ENCODE measurements at places on chromosomes 7 and 10.

DNA sequence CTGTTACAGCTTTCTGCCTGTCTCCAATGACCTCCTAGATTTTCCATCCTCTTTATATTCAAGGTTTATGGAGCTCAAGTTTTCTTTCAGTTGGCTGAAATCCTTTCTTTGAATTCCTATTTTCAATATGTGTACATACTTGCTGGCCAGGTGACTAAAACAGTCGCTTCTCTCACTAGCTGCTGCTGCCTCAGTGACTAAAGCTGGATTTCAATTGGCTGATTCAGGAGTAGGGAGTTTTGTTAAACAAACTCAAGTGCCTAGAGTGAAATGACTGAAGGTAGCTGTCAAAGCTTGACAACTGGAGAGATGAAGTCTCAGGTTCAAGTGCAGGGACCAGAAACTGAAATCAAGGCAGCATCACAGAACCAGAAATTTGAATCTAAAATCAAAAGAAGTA lies 6.7 kb upstream of the POLR1F start:
- DNase-seq = no peak
- H3K4me1 ChIP-seq = no peaks in the 10 kb centered on the region
- H3K4me3 ChIP-seq = no peak overlapping the region
- H3K36me3 ChIP-seq = no peaks in the 10 kb centered on the region
- no peaks in the 10 kb centered on the region for H3K27me3 ChIP-seq

DNA sequence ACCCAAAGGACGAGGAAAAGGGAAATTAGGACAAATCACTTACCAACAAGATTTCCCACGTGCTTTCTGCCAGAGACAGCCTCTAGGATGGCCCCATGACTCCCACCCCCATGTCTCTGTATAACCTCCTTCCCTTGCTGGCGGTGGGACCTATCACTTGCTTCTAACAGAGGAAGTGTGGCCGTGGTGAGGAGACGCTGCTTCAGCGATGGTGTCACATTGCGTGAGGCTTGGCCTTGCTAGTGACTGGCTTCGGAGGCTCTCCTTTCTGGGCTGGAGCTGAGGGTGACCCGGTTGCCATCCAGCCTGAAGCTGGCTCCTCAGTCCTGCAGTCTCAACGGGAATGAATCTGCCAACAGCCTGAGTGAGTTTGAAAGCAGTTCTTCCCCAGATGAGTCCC lies 123.7 kb downstream of the ANLN start:
- no peak overlapping the region for H3K4me3 ChIP-seq
- H3K27me3 ChIP-seq = peaks cover 42% of the 10 kb centered on the region
- no peak overlapping the region for H3K27ac ChIP-seq
- H3K4me1 ChIP-seq = no peaks in the 10 kb centered on the region
- no peaks in the 10 kb centered on the region for H3K36me3 ChIP-seq

DNA sequence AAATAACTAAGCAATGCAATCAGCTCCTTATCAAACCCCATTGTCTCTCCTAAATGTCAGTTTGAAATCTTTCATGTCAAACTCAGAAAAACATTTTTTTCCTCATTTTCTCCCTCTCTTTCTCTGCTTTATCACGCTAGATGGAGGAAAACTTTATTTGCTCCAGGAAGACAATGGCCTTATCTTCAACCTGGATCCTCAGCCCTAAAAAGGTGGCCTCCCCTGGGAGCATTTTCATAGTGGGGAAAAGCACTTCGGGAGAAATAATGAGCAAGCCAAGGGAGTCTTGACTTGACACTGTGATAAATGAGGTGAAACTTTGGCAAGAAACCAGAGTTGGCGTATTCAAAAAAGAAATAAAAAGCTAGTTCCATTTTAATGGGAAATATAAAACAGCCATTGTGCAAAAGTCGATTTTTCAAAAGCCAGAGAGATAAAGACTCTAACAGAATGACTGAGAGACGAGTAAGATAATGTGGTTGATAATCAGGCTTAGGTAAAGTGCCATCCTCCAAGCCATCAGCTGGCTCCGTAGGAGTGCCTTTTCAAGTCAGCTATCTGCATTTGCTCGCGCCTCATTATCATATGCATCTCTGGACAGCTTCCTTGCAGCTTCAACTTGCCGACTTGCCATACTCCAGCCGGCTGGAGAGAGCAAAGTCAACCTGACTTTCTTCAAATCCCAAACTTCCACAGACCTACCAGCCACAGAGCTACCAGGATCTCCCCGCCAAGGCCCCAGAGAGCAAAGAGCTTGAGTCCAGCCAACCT lies 19.9 kb downstream of the HABP2 start:
- no peak for DNase-seq
- no peaks in the 10 kb centered on the region for H3K4me1 ChIP-seq

GRCh38 chr10:36051500-36051991 lies 409.4 kb upstream of the FZD8 start:
- H3K36me3 ChIP-seq = no peaks in the 10 kb centered on the region
- H3K4me3 ChIP-seq = no peak overlapping the region
- H3K27ac ChIP-seq = no peak overlapping the region
- H3K27me3 ChIP-seq = no peaks in the 10 kb centered on the region
- no peaks in the 10 kb centered on the region for H3K4me1 ChIP-seq
- DNase-seq = no peak

- peaks cover 6% of the 10 kb centered on the region for H3K4me1 ChIP-seq
- H3K27ac ChIP-seq = no peak overlapping the region
- peak; percentile 52 for DNase-seq
- no peaks in the 10 kb centered on the region for H3K27me3 ChIP-seq
- H3K4me3 ChIP-seq = no peak overlapping the region
- no peaks in the 10 kb centered on the region for H3K36me3 ChIP-seq
These were observed 2.8 kb downstream of the CALHM3 start for GRCh38 chr10:103476046-103476768.

Measured in K562 (cell line).